ENCODE measurements at places on chromosomes 2 and 18. TPM values are rescaled to one million over a fixed set of nuclear protein-coding genes. Genes with fewer than 3 reads are reported as not detected.

- ATAC-seq, result no peak
These were observed 51.8 kb downstream of the NDUFA10 start for GRCh38 chr2:239973386-239973785.

- ATAC-seq, result peak; percentile 58
These were observed 80.7 kb upstream of the RASGRP3 start for GRCh38 chr2:33395655-33396249.

DNA sequence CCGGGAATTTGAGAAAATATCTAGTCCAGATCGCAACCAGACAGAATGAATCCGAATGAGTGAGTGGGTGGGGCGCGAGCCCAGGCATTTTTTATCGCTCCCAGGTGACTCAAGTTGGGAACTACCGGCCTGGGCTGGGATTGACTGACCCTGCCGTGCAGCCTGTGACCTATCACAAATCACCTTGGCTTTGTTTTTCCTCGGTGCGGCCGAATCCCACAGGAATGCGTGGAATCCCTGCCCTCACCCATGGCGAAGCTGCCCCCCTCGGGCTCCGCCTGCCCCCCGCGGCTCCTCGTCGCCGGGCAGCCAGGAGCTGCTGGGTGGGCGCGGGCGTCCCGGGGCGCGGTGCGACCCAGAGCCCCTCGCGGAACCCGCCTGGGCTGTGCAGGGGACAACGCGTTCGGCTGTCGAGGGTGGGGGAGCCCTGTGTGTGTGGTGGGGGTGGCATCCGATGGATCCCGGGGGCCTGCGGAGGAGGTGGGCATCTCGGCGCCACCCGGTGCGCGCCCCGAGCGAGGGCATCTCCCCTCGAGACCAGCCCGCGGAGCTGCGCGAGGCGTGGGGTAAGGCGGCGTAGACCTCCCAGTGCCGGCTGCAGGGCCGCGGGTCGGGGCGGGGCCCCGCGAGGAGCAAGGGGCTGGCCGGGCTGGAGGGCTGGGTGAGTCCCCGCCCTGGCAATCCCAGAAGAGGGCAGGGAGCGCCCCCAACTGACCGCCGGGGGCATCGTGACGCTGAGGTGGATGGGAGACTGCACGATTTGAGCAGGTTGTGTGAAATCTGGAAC is 16.5 kb downstream of the B3GNT7 start:
- ATAC-seq, result peak; percentile 98

DNA sequence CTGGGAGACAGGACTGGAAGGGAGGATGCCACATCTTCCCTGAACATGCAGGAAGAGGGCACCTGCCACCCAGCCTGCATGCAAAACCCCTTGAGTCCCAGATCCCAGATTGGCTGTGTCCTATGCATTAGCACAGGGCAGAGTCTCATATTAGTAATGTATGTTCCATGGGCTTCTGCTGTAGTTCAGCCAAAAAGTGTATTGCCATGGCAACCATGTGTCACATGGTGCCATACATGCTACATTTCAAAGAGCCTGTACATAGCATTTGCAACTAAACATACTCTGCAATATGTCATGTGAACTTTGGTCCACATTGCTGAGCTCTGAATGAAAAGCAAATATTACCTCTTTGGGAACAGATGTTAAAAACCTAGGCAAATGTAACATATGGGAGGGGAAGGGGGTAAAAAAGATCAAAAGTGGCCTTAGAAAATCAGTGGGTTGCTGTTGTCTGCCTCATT is 78.4 kb downstream of the DPP4 start:
- ATAC-seq, result peak; percentile 67

DNA sequence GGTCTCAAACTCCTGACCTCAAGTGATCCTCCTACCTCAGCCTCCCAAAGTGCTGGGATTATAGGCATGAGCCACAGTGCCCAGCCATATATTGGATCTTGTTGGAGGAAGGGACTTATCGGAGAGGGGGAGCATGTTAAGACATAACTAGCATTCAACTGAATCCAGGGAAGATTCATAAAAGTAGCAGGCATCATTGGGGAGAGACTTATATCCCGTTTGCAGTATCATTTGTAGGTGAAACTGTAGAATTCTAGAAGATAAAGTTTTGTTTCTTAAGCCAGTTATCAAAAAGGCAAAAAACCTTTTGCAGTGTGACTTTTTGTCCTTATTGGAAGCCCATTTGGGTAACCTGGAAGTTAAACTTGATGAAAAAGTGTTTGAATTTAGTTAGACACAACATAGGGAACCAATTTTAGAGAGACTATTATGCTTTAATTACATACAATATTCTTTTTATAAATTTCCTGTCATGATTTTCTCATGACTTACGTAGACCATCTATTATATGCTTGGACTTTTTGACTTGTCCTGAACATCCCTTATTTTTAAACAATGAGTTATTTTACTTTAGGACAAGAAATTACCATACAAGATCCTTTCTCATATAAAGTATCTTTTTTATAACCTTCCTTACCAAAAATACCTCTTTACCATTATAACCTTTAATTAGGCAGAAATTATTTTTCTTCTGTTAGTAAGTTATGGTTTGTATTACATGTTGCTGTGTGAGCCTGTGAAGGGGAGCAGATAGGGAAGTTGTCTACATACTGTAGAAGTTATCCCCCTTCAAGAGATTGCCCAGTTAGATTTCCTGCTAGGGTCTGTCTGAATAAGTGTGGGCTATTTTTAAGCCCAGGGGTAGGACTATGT is 20.3 kb downstream of the RAB3GAP1 start:
- no peak for ATAC-seq

GRCh38 chr2:101253013-101253702 is 472 bp downstream of the CNOT11 start:
- ATAC-seq, result peak; percentile 58

GRCh38 chr2:136114382-136114781 is 3.6 kb downstream of the CXCR4 start:
- no peak for ATAC-seq

- ATAC-seq, result no peak
These were observed 2.7 kb upstream of the NPC1 start for GRCh38 chr18:23588836-23589560.

DNA sequence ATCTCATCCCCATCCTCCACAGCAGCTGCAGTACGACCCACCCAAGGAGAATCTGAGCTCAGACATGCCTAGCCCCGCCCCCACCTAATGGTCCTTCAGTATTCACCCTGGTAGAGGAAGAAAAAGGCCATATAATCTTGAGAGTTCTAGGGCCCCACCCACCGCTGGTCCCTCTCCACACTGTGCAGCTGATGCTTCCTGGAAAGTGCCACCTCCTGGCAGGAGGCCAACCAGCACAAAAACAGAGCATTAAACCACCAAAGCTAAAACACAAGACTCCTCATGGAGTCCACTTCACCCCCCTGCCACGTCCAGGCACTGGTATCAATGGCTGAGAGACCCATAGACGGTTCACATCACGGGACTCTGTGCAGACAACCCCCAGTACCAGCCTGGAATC is 40.7 kb downstream of the MC4R start:
- peak; percentile 25 for ATAC-seq

DNA sequence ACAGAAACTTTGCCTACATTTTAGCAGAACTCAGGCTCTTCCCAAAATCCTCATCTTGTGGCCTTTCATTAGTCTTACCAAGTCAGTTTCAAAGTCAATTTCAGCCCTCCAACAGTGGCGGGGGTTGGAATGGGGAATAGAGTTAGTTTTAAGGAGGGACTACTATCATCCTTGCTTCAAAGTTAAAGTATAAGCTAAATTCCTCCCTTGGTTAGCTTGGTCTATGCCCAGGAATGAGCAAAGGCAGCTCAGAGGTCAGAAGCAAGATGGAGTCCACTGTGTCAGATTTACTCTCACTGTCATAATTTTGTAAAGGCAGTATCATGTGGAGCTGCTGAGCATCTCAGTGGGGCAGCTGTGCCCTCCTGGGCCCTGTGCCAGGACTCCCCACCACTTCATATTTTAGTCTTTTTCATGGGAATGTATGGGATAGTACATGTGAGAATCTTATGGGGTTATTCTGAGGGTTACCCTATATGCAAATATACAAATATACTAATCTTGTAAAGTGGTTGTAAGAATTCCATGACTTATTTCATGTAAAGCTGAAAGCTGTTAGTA is 145.2 kb upstream of the MMADHC start:
- ATAC-seq, result no peak

DNA sequence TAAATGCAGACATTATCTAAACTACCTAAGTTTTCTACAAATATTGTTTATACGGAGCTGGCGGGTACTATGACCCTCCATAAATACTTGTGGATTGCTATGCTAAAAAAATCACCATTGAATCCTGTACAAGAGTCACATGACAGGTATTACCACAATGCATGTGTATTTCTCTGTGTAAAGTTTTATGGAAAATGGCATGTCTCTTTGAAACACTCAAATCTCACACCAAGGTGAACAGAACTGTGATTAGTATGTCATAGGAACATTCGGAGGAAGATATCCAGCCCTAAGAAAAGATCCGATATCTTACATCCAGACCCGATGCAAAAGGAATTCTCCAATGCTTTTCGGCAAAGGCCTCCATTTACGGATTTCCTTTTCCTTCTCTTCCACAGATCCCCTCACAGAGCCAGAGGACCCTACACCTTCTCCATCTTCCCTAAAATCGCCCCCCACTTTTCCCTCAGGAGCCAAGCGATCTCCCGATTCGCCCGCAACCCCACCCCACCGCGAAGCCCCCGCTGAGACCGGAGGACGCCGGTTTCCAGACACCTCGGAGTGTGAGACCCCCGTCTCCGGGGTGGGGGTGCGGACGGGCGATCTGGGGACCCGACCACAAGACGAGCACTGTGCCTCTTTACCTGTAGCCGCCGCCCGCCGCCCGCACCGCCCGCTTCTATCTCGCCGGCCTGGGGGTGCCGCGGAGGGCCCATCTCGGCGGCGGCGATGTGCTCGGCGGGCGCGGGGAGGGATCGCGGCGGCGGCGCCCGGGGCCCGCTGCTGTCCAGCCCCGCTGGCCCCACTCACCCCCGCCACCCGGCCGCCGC is 1.2 kb downstream of the SAP130 start:
- ATAC-seq, result no peak

DNA sequence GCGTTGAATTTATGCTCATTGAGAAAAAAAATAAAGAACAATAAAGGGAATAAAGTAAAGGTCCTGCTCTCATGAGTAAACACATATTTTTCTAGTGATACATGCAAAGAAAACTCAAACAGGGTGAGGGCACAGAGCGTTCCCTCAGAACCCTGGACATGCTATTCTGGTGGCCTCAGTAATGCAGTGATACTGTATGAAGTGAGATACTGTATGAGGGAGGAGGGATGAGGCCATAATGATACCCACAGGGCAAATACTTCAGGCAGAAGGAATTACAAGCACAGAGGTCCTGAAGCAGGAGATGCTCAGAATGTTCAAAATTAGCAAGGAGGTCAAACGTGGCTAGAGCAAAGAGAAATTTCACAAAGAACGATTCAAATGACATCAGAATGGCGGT is 28.4 kb upstream of the RNU4ATAC start:
- no peak for ATAC-seq

- no peak for ATAC-seq
These were observed 79.4 kb upstream of the ARHGAP28 start for GRCh38 chr18:6650127-6650507.

DNA sequence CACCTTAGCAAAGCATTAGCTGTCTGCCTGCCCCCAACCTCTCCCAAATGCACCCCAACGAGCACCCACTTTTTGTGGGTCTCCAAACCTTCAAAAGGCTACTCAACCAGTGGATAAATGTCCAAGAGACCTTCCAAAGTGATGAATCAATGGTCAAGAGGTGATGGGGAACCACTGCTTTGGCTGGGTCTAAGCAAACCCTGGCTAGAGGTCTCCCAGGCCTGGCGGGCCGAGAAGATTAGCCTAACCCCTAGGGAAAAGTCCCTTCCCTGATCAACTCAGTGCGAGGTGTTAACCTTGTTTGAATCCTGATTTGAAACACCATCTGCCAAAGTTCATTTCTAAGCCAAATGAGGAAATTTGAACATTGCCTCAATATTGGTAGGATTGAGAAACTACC is 144.7 kb upstream of the SIX3 start:
- no peak for ATAC-seq

- no peak for ATAC-seq
These were observed 34.5 kb upstream of the CSRNP3 start for GRCh38 chr2:165434865-165435496.

DNA sequence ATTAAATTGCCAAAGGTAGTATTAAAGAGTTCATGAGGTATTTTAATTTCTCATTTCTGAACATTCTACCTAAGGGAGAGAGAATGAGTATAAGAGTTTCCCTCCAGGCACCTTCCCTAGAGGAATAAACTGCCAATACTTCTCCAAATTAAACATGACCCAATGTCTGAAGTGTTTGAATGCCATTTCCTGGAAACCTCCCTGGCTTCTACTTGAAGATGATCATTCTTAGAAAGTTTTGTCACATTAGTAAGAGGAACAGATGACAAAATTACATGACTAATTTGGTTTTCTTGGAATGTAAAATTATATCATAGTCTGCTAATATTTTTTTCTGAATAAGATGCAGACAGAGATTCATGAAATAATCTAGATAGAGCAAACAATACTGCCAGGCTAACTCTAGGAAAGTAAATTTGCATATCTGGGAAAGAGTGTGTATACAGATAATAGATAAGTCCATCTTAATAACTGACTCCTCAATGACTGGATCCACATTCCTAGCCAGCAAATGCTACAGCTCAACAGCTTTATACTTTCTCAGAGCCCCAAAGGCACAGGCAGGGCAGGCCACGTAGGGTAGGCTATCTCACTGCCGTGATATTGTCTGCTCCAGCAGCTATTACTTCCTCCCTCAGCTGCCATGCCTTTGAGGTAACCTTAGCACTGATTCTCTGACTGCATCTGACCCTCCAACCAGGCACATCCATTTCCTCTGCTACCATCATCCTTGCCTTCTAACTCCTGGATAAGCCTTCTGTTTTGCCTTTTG is 630.8 kb upstream of the PIK3C3 start:
- no peak for ATAC-seq

ALPG gene
- total RNA-seq, result 0.25 TPM

L3MBTL4 gene
- not detected for total RNA-seq

SIGLEC15 gene
- total RNA-seq, result 0.32 TPM

CCDC102B gene
- total RNA-seq, result 7.7 TPM

EHD3 gene
- 53.7 TPM for total RNA-seq

MLPH gene
- 0.46 TPM for total RNA-seq

AP1S3 gene
- 1.6 TPM for total RNA-seq

BCS1L gene
- 25.8 TPM for total RNA-seq

PIEZO2 gene
- total RNA-seq, result 73.5 TPM

Measured in motor neuron (in vitro differentiated cells).